H1 (cell line): ENCODE measurements at places on chromosomes 5 and 9.
A peak's percentile ranks its signal among the peaks of the same experiment; 100 is the strongest.

GRCh38 chr5:60295423-60295822, 401.9 kb upstream of the PDE4D start:
- no peak for DNase-seq

DNA sequence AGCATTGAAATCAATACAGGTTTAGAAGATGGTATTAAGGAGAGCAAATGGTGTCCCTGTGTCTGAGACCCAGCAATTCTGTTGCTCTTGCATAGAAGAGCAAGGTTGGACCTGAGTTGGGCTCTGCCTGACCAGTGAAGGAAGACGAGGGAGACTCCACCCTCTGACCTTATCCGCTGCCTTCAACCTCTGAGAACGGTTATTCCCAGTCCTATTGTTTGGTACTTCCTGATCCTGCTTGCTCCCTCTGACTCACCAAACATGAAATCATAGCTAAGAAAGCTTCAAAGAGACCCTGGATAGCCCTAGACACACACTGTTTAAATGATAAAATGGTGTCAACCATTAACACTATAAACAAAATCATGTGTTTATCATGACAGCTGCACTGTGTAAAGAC, 218.5 kb downstream of the PLK2 start:
- no peak for DNase-seq

GRCh38 chr5:168152660-168153059, 138.8 kb upstream of the WWC1 start:
- DNase-seq, result no peak

GRCh38 chr5:168706655-168707069, 127.5 kb upstream of the PANK3 start:
- DNase-seq, result peak; percentile 9
